CD4-positive, alpha-beta T cell (primary cell): ENCODE measurements at places on chromosomes 2 and 18. TPM values are rescaled to one million over a fixed set of nuclear protein-coding genes. Genes with fewer than 3 reads are reported as not detected.

- no peak for DNase-seq
Measured at GRCh38 chr18:79465392-79465991, 69.8 kb downstream of the NFATC1 start.

- no peak for DNase-seq
Measured at GRCh38 chr2:24576146-24576545, 85.1 kb downstream of the NCOA1 start.

DNA sequence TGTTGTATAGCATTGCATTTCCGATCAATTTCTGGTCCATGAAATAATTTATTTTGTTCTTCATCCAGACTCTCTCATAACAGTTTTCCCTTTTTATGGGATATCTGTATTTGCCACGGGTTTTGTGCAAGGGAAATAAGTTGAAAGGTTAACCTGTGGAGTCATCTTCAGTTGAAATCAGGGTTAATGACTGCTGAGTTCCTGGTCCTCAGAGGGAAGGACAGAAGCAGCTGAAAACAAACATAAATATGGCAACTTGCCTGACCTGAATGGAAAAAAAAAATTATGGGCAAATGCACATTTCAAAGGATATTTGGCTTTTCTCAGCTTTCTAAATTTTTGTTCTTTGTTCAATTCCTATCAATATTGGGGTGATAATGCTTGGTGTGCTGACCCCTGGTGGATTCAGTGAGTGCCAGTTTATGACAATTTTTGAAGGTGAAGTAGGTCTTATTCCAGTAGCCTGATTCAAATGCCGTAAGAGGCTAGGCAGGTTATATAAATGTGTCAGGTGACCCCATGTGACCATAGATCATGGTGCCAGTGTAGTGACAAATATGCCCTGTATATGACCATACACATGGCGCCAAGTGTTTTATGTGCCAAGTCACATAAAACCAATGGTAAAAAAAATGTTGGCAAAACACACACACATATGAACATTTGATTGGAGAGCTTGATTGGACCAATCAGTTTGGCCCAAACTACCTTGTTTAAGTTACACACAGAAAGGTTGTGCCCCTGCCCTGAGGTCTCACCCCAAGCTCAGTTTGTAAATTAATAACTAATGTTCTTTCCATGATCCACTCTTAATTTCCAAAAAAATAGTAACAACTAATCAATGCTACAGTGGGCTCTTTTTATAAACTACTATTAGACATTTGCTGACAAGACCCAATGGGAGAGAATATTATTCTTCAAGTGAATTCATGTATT, 47.6 kb upstream of the FAM124B start:
- no peak for DNase-seq

DNA sequence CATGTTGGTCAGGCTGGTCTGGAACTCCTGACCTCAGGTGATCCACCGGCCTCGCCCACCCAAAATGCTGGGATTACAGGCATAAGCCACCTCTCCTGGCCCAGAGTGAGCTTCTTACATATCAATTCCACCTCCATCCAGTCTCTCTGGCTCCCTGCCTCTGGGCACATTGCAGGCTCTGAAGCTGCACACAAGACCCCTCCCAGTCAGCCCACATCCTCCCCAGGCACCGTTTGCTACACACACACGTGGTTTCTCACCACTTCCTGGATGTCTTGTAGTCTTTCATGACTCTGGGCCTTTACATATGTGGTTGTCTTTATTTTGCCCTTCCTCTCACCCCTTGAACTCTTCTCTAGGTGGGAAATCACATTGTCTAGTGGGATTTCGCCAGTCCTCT, 64.0 kb upstream of the CABLES1 start:
- DNase-seq: peak; percentile 90

GRCh38 chr2:47038656-47039488, 116.2 kb downstream of the STPG4 start:
- DNase-seq: no peak

DNA sequence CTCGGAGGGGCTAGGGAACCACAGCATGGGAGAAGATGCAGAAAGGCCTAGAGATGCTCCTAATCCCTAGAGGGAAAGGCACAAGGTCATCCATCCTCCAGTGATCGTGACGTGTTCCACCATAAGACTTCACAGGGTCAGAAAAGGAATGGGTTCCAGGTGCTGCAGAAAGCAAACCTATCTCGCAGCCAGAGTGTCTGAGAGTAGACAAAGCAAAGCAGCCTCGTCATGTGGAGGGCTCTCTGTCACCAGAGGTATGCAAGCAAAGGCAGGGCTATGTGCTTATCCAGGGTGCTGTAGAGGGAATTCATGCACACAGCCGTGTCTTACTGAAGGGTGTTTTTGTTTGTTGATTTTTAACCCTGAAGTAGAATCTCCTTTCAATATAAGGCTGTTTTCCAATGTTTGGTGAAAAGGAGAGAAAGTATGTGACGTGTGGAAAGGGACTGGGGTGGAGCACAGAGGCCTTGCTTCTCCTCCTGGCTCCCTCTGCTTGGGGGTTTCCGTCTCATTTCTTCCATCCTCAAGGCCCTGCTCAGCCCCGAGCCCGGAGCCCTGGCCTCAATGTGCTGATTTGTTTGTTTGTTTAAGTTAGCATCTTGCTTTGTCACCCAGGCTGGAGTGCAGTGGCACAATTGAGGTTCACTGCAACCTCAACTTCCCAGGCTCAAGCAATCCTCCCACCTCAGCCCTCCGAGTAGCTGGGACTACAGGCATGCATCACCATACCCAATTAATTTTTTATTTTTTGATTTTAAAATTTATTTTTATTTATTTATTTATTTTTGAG, 3.0 kb downstream of the GPR55 start:
- DNase-seq: no peak

DNA sequence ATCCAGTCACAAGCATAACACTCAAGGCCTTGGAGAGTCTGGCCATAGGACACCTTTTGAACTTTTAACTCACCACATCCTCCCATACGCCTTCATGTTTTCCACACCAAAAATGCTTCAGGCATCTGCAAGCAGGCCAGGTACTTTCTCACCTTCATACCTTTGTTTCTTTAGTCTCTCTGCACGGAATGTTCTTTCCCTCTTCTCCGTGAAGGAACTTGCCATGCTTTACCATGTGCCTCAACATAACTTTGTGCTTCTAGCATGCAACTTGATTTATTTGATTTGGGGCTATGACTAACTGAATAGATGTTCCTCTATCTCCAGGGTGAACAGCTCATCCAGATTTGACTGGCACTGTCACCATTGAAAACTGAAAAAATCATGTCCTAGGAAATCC, 141.7 kb upstream of the ACVR2A start:
- no peak for DNase-seq

GRCh38 chr2:181268174-181268867, 188.9 kb upstream of the ITGA4 start:
- DNase-seq: no peak

GRCh38 chr2:29314816-29315571, 199.8 kb downstream of the CLIP4 start:
- peak; percentile 37 for DNase-seq

- DNase-seq: no peak
Measured at GRCh38 chr18:62844850-62845643, 129.7 kb downstream of the PHLPP1 start.

Gene RFTN2
- not detected for total RNA-seq

Gene CD8B2
- total RNA-seq: 0.14 TPM

Gene PPP4R1
- total RNA-seq: 40.2 TPM
